Endothelial cell (in vitro differentiated cells): ENCODE measurements at places on chromosomes 2 and 18.

DNA sequence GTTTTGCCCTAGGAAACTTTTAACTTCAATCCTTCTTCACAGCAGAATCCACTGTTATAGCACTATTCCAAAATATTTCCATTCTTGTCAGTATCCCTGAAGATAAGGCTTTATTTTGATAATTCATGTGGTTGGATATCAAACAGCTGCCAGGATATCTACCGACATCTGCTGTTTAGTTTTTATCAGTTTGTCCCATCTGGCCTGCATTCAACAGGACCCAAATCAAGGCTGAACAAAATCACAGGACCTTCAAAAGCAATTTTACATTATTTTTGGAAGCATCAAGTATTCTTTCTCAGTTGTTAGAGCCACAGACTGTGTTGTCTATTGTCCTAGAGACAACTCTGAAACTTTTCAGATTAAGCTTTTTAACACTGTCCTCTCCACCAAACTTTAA is 429.0 kb upstream of the PIK3C3 start:
- no peak for DNase-seq

GRCh38 chr18:24462838-24463775 is 2.7 kb downstream of the HRH4 start:
- no peak for DNase-seq

DNA sequence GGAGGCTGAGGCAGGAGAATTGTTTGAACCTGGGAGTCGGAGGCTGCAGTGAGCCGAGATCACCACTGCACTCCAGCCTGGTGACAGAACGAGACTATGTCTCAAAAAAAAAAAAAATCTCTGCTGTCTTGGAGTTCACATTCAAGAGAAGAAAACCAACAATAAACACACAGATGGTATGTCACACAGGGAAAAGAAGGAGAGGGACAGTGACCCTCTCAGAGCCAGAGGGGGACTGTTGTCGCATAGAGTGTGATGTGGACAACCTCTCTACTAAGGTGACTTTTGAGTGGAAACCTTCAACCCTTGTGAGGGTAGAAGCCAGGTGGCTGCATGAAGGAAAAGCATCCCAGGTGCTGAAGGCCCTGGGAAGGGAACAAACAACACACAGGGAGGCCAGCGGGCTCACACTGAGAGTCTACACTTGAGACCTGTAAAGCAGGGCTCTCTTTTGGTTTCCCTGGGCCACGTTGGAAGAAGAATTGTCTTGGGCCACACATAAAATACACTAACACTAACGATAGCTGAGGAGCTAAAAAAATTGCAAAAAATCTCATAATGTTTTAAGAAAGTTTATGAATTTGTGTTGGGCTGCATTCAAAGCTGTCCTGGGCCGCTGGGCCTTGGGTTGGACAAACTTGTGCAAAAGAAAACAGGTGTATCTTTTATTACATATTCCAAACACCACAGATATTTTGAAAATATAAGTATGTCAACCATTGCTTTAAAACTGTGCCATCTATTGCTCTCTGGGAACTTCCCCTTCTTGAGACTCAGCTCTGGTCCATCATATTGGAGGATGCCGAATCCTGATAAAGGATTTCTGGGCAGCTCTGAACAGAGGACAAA is 136.0 kb downstream of the DDX1 start:
- no peak for DNase-seq

DNA sequence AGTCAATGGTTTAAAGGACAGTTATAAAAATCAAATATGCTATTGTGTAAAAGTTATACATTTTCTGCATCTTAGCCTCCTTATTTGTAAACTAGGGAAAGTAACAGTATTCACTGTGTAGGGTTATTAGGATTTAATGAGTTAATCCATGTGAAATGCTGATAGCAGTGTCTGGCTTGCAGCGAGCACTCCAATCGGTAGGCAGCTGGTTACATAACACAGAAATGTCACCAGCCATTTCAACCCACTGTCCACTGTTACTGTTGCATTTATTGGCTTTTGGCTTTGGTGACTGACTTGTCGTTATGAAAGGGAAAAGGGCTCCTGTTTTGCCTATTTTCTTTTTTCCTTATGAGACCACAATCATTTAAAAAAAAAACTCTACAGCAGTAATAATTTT is 38.9 kb downstream of the ID2 start:
- DNase-seq = no peak

DNA sequence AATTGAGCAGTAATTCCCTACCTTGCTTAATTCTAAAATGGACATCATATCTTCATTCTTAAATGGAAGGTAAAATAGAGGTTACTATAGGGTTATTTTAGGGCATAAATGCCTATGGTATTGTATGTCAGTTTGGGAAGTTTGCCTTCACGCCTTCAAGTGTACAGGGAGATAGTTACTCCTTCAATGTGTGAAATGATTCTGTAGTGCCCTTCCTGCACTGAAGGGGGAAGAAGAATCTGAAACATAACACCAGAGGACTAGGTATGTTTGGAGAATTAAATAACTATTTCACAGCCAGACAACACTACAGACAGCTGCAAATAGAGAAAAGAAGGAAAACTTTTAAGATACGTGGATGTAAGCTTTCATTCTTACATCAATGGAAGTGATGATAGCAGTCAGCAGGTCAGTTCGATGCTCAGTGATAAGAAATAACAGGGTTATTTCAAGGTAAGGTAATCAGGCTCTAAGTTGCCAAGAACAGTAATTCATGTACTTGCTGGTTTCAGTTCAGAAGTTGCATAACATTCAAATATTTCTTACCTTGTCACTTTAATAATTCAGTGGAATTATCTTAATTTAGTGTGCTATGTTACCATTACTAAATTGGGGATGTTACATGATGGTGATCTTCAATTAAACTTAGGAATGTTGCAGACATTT is 4.0 kb downstream of the PKP4 start:
- no peak for DNase-seq
